ENCODE measurements at places on chromosomes 13 and 19.

DNA sequence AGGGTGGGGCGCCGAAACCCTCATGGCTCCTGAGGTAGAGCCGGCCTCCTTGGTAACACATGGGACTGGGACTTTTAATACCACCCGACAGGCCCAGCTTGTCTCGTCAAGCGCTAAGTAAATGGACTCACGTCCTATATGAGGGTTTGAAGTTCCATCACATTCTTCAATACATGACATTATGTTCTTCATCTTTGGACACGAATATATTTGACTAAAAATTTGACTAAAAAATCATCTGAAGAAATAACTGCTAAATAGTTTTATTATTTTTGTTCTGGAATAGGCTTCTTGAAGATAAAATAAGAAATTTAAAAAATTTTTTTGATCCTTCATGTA, 335 bp upstream of the ZNF607 start:
- no peak for DNase-seq

GRCh38 chr13:101673360-101674105, 221.1 kb downstream of the ITGBL1 start:
- no peak for DNase-seq

DNA sequence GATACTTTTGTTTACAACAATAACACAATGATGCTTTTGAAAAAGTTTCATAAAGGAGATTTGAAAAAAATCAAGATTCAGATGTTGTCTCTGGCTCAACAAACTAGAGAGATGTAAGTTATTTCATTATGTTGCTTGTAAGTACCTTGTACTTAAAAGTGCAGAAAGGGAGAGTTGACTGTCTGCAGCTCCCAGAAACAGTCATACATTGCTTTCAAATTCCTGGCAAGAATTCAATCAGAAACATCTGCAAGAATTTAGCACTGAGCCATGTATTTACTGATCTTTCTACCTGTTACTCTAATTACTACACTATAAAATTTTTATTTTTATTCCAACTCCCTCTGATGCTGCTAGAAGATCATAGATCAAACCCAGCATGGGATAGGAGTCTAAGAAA, 1261.3 kb upstream of the SPRY2 start:
- no peak for DNase-seq

DNA sequence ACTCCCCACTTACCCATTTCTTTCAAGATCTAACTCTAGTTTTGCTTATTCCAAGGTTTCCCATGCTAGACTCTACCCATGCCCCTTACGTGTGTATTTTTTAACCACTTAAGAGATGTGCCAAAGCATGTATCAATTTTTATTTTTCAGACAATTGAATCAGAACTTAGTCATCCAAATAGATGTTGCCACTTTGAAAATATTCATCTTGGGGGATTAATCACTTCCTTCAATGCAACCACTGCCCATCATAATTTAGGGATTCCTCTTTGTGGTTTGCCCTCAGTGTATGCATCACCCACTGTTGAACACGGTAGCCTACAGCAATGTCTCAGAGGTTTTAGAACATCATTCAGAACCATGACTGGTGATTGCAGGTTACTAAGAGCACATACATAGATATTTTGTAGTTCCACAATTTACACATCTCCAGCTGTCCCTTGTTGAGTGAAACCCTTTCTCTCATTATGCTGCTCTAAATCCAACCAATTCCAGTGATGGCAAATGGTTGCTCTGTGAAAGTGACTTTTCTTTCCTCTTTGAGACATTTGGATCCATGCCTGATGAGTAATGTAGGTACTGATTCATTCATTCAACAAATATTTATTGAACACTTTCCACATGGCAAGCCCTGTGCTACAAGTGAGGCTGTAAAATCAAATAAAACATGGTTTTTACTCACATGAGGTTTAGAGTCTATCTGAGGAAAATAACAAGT, 60.6 kb upstream of the SERP2 start:
- DNase-seq = no peak

DNA sequence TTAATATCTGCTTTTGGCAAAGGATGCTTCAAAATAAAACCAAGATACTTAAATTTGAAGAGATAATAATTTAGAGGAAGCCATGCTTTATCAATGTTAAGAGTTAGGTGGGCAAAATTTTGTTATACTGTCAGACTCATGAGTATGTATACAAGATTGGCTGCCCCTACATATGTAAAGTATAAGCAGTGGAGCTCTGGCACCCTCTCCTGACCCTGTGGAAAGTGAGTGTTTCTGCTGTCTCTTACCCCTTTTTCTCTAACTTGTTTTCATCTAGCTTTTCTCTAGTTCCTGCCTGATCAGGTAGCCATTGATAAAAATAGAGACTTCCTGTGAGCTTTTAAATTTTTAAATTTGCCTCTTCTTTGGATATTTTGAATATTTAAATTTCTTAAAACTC, 710.9 kb upstream of the SPRY2 start:
- DNase-seq = no peak

- DNase-seq = no peak
Measured at GRCh38 chr13:91934354-91934753, 535.9 kb downstream of the GPC5 start.

DNA sequence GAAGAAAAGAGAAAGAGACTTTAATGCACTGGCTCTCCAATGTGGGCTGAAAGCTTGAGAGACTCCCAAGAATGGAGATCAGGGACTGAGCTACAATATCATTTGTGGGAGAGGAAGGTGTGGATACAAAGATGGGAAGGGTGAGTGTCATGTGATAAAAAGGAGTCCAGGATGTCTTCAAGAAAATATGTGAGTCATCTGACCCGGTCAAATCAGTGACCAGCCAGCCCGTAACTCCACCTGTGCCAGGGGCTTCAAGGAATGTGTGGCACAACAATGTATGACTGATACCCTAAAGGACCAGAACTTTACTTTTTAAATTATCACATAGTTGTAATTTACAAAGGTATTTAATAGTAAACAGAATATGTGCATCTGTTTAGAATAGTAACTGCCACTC, 97.2 kb downstream of the DOCK9 start:
- no peak for DNase-seq

DNA sequence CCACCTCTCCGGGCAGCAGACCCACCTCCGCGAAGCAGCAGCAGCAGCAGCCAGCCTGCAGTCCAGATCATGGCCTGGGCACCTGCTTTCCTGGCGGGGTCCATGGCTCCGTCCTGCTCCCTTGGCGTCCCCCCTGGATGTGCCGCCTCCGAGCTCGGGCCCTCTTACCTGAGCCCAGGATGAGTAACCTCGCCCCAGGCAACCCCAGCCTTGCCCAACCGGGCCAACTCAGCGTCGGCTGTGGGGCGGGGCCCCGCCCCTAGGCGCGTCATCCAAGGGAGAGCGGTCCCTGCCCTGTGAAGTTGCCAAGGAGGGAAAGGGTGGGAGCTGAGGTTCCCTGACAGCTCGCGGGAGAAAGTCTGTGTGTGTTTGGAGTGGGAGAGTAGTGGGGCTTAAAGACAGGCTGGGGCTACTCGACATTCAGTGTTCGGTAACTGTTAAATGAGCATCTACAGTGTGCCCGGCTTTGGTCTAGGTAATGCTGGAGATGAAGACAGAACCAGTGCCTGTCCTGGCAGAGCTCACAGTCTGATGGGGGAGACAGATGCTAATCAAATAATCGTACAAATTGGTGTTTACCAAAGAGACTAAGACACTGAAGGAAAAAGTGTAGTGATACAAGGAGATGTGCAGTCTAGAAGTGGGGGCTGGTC, at the start of gene LYPD3:
TSS of gene LYPD3 (minus strand) at position 141 of the 653 bp plus-strand sequence. CDS start at position 104, 37 bp downstream.
- DNase-seq = no peak

DNA sequence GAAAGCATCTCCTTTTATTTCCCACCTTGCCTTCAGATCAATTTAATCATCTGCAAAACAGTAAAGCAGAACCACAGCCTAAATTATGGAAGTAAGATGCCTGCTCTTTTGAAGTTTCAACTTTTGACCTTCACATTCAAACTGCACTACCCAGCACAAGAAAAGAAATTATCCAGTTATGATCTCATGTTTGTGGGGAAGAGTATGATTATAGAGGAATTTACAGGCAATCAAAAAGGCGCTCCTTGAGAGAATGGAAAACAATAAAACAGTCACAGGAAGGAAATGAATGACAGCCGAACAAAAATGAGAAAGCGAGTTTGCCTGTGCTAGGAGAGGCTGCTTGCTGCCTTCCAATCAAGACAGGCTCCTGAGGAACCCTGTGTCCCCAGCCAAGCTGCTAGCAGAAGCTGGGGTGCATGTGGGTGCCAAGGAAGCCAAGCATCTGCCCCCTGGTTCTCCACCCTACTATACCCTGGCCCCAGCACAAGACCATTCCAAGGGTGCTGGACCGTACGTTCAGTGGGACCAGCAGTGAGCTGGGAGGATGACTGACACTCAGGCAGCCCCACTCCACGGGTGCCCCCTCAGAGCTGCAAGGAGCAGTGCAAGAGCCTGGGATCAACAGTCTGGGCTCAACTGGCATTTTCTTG, 47.8 kb downstream of the PEPD start:
- no peak for DNase-seq

DNA sequence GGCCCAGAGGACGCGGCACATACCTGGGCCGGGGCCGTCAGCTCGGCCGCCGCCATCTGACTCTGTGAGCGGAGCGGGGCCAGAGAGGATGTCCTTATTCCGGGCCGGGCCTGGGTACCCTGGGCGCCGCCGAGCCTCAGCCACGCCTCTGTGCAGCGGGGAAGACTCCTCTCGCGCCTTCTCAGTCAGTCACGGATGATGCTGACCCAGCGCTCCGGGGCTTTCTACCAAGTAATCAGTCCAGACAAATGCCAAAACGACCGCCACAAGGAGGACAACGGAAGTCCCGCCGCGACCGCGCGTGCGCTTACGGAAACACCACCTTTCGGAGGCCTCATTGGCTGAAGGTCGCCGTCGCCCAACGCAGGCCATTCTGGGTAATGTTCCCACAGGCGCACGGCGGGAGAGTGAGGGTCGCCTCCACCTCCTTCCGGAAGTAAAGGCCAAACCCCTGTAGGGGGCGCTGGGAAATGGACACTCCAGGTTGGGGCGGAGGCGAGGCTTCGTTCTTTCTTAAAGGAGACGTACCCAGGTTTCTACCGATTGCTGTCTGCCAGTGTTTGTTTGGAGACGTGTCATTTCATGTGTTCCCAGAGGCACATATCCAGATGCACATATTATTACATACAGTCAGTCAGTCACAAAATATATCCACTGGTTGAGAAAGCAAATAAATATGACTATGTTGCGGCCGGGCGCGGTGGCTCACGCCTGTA, at the start of gene ZNF256:
TSS of gene ZNF256 (minus strand) at position 288 of the 716 bp plus-strand sequence. CDS start at position 56, 232 bp downstream.
- DNase-seq = peak; percentile 79

- DNase-seq = no peak
Measured at GRCh38 chr13:76884907-76885202, 1.4 kb downstream of the KCTD12 start.

DNA sequence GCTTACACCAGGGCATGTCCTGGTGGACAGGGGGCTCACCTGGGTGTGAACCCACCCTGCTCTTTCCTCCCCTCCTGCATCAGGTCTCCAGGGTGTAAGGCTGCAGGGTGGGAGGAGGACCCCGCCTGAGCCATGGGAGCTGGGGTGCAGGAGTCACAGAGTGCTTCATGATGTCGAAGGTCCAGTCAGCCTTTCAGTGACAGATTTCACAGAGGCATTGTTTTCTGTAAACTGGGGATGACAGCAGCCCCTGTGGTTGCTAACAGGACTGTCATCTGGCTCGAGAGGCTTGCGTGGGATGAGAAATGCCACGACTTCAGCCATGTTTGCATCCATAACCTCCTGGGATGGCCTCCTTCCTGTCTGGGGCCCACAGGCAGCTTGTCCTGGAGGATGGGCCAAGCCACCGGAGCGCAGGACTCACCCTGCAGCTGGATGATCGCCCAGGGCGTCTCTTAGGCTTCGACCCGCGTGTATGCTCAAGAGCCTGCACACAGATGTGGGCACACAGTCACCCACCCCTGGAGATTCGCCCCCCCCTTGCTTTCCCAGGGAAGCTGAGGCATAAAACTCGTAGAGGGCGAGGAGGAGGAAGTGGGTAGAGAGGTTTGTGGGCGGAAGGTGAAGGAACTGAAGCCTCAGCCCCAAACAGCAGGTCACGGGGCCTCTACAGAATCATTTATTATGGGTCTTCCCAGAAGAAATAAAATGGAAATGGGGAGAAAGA, 4.9 kb downstream of the NANOS3 start:
- DNase-seq = no peak

GRCh38 chr19:14378890-14379289, 2.4 kb upstream of the ADGRE5 start:
- no peak for DNase-seq

GRCh38 chr19:17942582-17943273, 9.9 kb downstream of the CCDC124 start:
- no peak for DNase-seq

- DNase-seq = no peak
Measured at GRCh38 chr13:102815788-102816187, 16.9 kb downstream of the BIVM start.

DNA sequence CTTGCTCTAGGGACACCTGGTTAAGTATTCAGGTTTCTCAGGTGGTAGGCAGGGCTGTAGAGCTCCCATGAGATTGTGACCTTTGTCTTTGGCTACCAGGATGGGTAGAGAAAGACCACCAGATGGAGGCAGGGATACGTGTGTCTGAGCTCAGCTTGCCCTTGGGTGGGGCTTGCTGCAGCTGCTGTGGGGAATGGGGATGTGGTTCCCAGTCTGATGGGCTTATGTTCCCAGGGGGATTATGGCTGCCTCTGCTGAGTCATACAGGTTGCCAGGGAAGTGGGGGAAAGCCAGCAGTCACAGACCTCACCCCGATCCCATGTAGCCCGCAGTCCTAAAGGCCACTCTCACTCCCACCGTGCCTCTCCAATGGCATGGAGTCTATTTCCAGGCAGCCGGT, 659.9 kb upstream of the KLF12 start:
- no peak for DNase-seq

GRCh38 chr19:7868326-7868670, 5.9 kb downstream of the PRR36 start:
- no peak for DNase-seq

GRCh38 chr19:35727053-35727955, 9.5 kb downstream of the KMT2B start:
- DNase-seq = no peak

- no peak for DNase-seq
Measured at GRCh38 chr19:3855320-3855719, 13.5 kb downstream of the ZFR2 start.

DNA sequence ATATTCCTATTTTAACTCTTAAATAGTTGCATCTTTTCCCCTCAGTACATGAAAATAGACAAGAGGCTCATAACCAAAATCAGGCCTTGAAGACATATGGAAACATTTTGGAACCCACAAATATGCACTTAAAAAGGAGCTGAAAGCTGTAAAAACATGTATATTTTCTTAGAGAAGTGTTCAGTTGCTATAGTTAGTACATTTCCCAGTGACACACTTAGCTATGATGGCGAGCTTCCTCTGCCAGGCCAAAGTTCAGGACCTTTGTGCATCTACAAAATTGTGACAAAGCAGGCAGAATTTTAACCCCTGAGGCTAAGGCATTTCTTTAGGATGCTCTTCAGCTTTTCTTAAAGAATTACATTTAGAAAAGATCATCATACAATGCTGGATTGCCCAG, 54.5 kb downstream of the RCBTB2 start:
- no peak for DNase-seq
